ENCODE measurements at places on chromosomes 1 and 21.
A peak's percentile ranks its signal among the peaks of the same experiment; 100 is the strongest.

GRCh38 chr1:206803221-206803730 lies 31.0 kb upstream of the IL10 start:
- DNase-seq: no peak

GRCh38 chr1:75338616-75339483 lies 204.7 kb downstream of the LHX8 start:
- no peak for DNase-seq

- DNase-seq: peak; percentile 86
Observed at GRCh38 chr1:107057197-107058133, 991 bp downstream of the PRMT6 start.

DNA sequence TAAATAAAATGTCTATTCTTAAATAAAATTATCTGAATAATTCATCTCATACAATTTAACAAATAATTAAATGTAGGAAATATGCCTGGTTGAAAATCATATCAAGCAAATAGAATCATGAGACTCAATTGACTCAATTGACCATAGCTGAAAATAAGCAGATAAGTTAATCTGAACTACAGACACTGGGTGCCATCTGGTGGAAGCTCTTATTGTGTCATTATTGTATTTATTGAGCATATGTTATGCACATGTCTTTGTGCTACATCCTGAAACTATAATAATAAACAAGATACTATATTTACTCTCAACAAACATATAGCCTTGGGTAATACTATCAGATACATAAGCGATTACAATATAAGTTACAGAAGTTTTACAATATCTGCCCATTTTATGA lies 41.0 kb downstream of the BRINP3 start:
- no peak for DNase-seq

- DNase-seq: no peak
Observed at GRCh38 chr1:33441088-33441745, 10.3 kb upstream of the PHC2 start.

DNA sequence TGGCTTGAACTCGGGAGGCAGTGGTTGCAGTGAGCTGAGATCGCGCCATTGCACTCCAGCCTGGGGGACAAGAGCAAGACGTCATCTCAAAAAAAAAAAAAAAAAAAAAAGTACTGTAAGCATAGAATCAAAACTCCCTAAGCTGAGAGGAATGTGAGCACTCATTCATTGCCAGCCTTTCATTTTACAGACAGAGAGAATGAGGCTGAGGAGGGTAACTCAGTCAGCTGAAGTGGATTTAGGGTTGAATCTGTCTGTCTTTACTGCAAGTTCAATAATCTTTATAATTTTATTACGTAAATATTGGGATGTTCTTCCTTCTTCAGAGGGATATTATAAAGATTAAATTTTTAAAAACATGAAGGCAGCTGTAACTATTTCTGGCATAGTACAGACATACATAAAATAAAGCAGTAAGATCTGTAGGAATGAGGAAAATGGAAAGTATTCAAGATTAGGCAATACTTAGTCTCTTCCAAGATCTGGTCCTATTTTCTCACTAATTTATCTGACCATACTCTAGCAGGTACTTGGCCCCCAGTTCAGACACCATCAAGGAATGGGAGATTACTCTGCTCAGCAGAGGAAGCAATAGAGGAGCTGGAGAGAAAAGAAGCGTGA lies 24.1 kb upstream of the MNDA start:
- no peak for DNase-seq

DNA sequence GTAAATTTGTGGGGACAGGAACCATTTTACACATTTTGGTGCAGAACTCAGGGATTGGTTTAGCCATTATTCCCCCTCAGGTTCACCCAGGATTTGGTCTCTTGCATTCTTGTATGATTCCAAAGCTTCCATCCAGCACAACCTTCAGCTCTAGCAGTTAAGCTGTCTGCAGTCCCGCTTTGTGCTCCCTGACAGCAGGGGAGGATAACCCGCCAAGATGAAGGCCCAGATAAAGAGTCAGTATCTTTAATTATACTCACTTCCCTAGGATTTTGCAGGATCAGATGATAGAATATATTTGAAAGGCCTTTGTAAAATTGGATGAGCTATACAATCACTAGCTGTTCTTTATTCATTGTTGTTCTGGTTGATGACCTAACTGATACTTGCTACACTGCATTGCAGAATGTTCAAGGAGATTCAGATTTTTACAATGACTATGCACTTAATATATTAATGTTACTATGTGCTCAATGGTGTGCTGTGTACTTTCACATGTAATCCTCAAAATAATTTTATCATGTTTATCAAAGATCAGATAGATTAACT lies 49.8 kb downstream of the SLC16A1 start:
- DNase-seq: no peak

Data from right hindlimb (tissue), 1 donor.